ENCODE measurements at places on chromosomes 12 and 14.

- DNase-seq, result no peak
Observed at GRCh38 chr12:12985817-12986408, 14.2 kb downstream of the HEBP1 start.

- no peak for DNase-seq
Observed at GRCh38 chr14:103805708-103806107, 41.7 kb downstream of the PPP1R13B start.

GRCh38 chr14:72883961-72884360, 9.9 kb downstream of the DPF3 start:
- no peak for DNase-seq

DNA sequence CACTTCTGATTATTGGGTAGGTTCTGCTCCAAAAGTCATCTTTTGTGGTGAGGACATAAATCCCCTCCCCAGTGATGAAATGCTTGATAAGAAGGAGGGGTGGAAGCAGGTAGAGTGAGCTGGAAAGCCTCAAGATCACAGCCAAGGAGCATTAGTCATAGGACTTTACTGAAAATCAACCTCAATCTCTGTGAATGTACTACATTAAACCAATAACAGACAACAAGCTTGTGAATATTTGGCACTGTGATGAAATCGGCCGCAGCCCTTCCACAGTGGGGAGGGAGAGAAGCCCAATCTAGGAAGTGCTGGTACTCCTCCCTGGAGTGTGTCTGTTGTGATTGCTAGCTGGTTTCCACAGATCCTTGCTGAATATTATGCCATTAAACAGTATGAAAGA, 41.2 kb upstream of the PTCSC3 start:
- DNase-seq, result no peak

DNA sequence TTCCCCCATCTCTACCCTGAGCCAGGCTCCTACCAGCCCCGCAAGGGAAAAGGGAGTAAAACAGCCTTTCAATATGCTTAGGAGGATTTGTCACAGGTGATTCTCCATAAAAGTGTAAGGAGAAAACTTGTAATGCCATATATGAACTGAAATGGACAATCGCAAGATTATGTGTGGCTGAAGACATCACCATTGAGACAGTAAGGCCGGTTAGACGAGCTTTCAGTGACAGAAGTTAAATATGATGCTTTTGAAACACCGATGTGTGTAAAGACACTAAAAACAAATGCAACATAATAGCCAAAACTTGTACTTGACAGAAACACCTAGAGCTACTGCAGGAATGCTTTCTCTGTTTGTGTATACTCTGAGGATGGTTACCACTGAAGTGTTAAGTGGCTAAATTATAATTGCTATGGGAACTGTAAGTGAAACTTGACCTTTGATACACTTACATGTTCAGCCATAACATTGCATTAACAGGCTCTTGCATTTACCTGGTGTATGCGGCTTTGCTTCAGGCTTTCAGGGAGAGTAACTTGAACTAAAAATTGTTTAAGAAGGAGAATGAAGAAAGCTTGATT, 42.3 kb downstream of the FAR2 start:
- no peak for DNase-seq

Data from Jurkat, Clone E6-1 (cell line).